ENCODE measurements at places on chromosomes 11 and 22. TPM values are rescaled to one million over a fixed set of nuclear protein-coding genes. Genes with fewer than 3 reads are reported as not detected.

- no peaks in the 10 kb centered on the region for H3K27me3 ChIP-seq
- DNase-seq = peak; percentile 81
- no peaks in the 10 kb centered on the region for H3K4me1 ChIP-seq
- H3K36me3 ChIP-seq = no peaks in the 10 kb centered on the region
These were observed 7.3 kb downstream of the HEPHL1 start for GRCh38 chr11:94028436-94028835.

DNA sequence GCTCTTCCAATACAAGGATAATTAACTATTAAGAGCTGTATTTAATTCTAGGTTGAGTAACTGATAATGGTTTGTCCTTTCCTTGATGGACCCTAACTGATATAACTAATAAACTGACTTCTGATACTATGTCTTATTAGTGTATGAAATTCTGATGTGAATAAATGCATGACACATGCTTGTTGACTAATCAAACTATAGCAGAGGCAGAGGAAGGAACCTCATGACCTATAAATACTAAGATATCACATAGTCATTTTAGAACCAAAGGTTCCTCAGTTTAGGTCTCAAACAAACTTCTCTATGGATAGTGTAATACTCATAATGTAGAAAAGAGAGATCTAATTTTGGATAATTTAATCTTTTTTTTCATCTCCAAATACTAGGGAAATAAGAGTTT, 4.8 kb upstream of the HBD start:
- H3K27me3 ChIP-seq = no peaks in the 10 kb centered on the region
- no peak overlapping the region for H3K27ac ChIP-seq
- H3K36me3 ChIP-seq = no peaks in the 10 kb centered on the region
- peaks cover 5% of the 10 kb centered on the region for H3K4me1 ChIP-seq
- no peak for DNase-seq

DNA sequence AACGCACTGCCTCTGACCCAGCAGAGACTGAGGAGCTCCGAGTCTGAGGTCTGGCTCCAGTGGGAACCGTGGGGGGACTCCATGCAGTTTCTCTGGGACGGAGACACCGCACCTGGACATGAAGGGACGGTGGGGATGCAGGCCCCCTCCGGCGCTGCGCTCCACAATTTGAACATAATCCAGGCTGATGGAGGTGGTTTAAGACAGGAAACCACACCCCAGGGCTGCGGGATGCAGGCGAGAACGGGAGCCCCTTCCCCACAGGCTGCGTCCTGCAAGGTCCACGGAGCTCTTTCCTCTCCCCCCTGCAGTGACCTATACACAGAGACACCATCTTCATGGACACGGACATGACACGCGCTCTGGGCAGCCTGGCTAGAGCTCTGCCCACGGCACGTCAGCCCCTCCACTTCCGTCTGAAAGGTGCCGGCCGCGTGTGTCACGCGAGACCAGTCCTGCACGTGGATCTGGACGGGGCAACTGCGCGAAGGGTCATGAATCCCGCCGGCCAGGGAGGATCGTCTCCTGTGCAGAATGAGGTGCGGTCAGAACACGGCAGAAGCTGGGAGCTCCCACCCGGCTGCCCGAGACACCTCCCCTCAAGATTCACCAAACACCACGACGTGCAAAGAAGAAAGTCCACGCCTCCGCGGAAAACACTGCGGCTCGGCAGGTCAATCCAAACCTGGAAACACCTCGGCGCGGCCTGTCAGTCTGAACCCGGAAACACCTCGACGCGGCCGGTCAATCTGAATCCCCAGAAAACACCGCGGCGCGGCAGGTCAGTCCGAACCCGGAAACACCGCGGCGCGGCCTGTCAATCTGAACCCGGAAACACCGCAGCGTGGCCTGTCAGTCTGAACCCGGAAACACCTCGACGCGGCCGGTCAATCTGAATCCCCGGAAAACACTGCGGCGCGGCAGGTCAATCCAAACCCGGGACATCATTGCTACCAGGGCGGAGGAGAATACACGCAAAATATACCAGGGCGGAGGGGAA, 212.4 kb downstream of the BRD1 start:
- no peaks in the 10 kb centered on the region for H3K4me1 ChIP-seq
- H3K27me3 ChIP-seq = no peaks in the 10 kb centered on the region
- DNase-seq = no peak
- H3K4me3 ChIP-seq = no peak overlapping the region

DNA sequence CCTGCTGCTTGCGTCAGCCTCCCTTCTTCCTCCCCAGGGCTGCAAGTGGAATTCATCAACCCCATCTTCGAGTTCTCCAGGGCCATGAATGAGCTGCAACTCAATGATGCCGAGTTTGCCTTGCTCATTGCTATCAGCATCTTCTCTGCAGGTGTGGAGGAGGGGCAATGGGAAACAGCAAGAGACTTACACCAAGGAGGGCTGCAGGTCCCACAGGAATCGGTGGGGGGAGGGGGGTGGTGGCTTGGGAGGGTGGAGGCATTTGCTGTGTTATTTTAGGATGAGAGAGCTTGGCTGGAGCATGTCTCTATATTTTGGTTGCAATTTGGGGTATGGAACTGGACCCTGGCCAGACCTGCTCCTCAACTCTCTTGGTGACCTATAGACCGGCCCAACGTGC, 2.1 kb upstream of the MADD start:
- H3K27ac ChIP-seq = peak overlapping the region; percentile 98
- peaks cover 23% of the 10 kb centered on the region for H3K4me1 ChIP-seq
- H3K36me3 ChIP-seq = no peaks in the 10 kb centered on the region
- DNase-seq = no peak

DNA sequence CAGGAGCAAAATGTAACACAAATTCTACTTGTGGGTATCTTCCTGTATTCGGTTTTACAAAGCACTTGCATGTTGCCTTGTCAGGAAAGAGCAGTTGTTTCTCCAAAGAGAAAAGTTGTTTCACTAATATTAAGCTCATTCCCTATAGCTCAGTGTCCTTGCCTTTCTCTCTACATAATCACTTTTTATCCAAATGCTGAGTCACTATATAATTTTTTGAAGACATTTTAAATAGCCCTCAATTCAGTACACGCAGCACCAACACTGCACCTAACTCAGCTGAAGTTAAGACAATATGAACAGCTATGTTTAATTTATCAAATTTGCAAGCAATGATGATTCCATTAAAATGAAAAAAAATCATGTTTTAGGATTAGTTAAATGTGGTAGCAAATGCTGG, 14.5 kb upstream of the MRTFA start:
- peak overlapping the region; percentile 93 for H3K27ac ChIP-seq
- H3K36me3 ChIP-seq = no peaks in the 10 kb centered on the region
- H3K4me3 ChIP-seq = no peak overlapping the region
- H3K4me1 ChIP-seq = peaks cover 13% of the 10 kb centered on the region

- no peaks in the 10 kb centered on the region for H3K27me3 ChIP-seq
- no peak overlapping the region for H3K27ac ChIP-seq
- peaks cover 5% of the 10 kb centered on the region for H3K4me1 ChIP-seq
- DNase-seq = peak; percentile 81
These were observed 38.1 kb upstream of the ST14 start for GRCh38 chr11:130121445-130121978.

- H3K36me3 ChIP-seq = no peaks in the 10 kb centered on the region
- no peaks in the 10 kb centered on the region for H3K4me1 ChIP-seq
- DNase-seq = no peak
- no peak overlapping the region for H3K27ac ChIP-seq
- no peaks in the 10 kb centered on the region for H3K27me3 ChIP-seq
These were observed 194.6 kb upstream of the CARD18 start for GRCh38 chr11:105334025-105334714.

Gene SLC6A5
- total RNA-seq = not detected

Gene CST6
- total RNA-seq = 0.54 TPM

Gene INPP5J
- 0.28 TPM for total RNA-seq

Gene GGTLC3
- not detected for total RNA-seq

Gene PARVG
- not detected for total RNA-seq
